Glutamatergic neuron (in vitro differentiated cells): ENCODE measurements at places on chromosomes 4 and X.

DNA sequence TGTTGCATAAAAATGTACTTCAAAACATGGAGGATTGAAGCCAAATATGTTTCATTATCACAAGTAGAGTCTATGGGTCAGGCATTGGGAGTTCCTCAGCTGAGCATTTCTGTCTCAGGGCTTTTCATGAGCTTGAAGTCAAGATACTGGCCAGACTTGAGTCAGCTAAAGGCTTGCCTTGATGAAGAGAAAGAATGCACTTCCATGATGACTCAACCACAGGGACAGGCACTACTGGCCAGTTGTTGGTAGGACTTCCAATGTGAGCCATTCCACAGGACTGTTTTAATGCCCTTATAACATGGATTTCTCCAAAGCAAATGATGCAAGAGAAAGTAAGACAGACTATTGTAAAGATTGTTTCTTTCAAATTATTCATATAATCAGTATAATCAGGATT is 895.6 kb downstream of the RAB28 start:
- no peak for DNase-seq

GRCh38 chrX:53939127-53939526 is 105.1 kb downstream of the PHF8 start:
- no peak for DNase-seq

DNA sequence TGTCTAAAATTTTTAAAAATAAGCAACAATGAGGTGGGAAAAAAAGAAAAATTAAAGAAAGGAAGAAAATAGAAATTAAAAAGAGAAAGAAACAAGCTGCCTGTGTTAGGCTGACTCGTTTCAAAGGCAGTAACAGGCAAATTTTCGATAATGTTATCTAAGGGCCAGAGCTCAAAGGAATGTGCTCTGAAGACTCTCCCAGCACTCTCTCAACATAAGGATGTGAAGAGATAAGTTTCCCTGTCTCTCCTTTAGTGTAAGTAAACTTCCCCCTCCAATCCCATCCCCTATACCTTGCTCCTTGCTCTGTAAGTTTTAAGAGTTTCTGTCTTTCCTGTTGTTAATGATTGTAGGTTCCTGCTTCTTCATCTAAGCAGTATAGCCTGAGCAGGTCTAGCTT is 172.8 kb downstream of the TEX13C start:
- no peak for DNase-seq

GRCh38 chrX:18099745-18100144 is 120.9 kb downstream of the BEND2 start:
- no peak for DNase-seq
